ENCODE measurements at places on chromosomes 16 and 17.
A peak's percentile ranks its signal among the peaks of the same experiment; 100 is the strongest.

GRCh38 chr16:70529051-70529777, 5.6 kb downstream of the SF3B3 start:
- DNase-seq = no peak

GRCh38 chr17:42016411-42016831, 818 bp downstream of the DNAJC7 start:
- no peak for DNase-seq

- DNase-seq = no peak
These were observed 9.8 kb downstream of the GABARAPL2 start for GRCh38 chr16:75575958-75576357.

GRCh38 chr16:88072571-88073001, 121.4 kb downstream of the BANP start:
- DNase-seq = no peak

DNA sequence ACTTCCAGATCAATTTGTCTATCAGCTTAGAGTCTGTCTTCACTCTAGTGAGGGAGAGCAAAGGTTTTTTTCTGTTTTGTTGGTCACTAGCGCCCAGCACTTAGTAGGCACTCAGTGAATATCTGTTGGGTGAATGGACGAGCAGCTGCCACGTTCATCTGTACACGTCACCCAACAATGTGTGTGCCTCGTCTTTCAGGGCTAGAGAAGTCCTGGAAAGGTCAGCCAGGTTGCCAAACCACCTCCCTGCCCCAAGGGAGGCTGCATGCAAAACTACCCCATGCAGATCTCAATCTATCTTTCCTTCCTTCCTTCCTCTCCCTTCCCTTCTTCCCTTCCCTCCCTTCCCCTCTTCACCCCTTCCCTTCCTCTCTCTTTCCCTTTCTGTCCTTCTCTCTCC, 340.9 kb downstream of the SOX9 start:
- no peak for DNase-seq

GRCh38 chr16:5895976-5896375, 798.4 kb upstream of the EEF2KMT start:
- no peak for DNase-seq

DNA sequence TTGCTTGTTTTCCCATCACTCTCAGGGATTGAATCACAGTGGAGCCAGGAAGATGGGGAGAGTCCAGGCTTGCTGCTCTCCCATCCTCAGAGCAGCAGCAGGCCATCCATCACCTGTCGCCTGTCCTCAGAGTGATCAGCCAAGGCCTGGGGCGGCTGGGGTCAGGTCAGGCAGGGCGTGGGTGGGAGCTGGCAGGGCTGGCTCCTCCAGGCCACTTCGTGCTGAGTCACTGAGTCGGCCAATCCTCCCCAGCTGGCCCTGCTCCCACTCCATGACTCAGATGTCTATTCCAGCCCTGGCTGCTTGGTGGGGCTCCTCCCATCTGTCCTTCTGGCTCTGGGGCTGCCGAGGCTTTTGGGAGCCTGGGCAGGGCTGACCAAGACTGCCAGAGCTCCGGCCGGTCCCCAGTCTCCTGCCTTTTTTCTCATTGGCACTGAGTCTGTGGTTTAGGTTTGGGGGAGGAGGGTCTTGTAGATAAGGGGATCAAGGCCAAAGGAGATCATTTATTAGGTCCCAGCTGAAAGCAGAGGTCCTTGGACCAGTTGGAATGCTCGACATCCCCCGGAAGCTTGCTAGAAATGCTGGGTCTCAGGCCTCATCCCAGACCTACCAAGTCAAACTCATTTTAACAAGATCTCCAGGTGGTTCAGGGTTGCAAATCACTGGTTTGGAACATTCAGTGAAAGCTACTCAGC, 72.7 kb downstream of the ABCC1 start:
- no peak for DNase-seq

DNA sequence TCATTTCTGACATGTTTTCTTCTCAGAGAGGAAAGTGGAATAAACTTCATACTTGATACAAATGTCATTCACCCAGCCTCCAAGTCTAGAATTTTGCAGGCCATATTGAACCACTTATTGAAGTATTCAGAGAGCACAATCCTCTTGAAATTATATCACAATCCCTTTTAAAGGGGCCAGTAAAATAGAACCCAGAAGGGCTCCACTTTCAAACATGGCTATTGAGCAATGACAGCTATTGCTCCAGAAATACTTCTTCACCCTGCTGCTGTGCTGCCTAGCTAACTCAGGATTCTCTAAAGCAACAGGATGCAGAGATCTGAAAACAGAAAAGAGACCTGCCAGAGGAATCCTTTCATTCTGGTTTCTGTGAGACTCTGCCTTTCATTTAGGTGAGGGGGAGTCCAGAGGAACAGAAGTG, 275.0 kb upstream of the CDH5 start:
- no peak for DNase-seq

GRCh38 chr16:77807-78443, at the start of gene MPG:
Gene MPG (plus strand): TSS chr16:78225. CDS start chr16:78310, 85 bp downstream.
- peak; percentile 73 for DNase-seq

GRCh38 chr16:49830873-49831272, 25.0 kb downstream of the ZNF423 start:
- no peak for DNase-seq

- DNase-seq = no peak
These were observed 8.7 kb downstream of the ENDOV start for GRCh38 chr17:80423536-80424225.

GRCh38 chr16:79623062-79623461, 22.5 kb upstream of the MAF start:
- DNase-seq = no peak

- no peak for DNase-seq
These were observed 99.2 kb downstream of the GOSR1 start for GRCh38 chr17:30576326-30576861.

- no peak for DNase-seq
These were observed 18.1 kb downstream of the USP36 start for GRCh38 chr17:78822552-78822951.

DNA sequence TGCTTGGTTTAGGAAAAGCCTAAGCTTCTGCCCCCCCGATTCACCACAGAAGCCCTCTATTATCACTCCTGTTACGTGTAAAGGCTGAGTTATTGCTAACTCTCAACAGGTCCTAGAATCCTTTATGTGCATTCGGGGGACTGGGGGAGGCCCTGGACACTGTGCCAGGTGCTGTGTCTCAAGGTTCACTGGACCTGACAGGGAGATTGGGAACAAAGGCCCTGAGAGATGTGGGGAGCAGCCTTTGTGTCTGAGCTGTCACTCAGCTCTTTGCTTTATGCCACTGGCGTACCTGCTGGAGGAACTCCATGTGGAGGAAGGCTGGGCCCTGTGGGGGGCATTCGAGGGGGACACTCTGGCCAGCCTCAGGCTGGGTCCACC, 65.9 kb downstream of the METRNL start:
- no peak for DNase-seq

All from activated T-helper 1 cell treated with anti-CD3 and anti-CD28 coated beads, Interleukin-2, amount 50 U/mL, for 16 hours (primary cell).